ENCODE measurements at places on chromosomes 1 and 21.

DNA sequence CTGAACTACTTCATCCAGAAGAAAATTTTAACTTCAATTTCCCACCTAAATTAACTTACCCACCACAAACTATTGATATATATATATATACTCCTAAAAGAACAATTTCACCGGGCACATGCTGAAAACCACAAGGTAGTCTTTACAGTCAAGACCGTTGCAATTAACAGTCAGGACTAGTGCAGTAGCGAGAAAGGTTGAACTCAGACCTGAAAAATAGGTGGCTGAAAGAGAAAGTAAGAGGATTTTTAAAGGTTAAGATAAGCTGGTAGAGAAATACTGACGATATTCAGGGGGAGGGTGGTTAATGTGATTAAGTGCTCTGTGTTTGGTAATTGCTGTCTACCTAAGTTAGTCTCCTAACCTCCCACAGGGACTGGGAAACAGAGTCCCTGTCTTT lies 1153.5 kb upstream of the TMPRSS15 start:
- DNase-seq, result no peak

DNA sequence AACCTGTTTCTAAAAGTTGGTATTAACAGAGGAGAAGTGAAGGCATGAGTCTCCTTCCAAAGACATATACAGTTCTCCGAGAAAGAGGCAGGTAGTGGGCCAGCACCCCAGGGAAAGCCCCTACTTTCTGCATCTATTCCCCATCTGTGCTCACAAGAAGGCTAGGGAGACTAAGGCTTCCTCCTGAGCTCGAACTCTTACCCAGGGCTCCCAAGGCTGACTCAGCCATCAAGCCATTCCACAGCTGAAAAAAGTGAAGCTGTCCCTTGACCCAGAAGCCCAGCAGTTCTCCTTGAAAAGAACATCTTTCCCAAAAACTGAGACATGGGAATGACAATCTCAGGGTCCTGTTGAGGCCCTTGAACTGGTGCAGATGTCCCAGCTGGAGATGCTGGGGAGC lies 1.9 kb upstream of the PADI3 start:
- no peak for DNase-seq

DNA sequence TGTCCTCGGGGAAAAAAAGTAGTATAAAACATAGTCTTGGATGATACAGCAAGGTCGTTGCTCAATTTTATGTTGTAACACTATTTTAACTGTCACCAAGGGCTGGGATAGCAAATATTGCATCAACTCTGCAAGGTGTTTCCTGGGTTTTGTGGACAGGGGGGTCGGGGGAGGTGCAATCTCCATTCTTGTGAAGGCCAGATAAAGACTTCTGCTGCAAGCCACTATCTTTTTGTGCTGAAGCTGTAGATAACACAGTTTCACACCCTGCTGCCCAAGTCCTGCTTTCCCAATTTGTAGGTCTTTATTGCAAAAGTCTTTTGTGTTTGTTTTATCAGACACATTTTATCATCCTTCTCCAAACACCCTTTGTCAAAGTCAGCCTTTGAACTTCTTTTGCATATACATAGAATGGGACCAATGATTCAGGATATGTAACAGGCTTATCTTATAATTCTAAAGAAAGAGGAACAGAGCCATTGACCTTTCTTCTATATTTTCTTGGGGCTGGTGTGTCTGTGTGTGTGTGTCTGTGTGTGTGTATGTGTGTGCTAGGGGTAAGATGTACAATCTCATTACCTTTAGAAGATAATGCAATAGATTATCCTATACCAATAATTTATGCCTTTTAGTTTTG lies 140.6 kb downstream of the RUNX1 start:
- no peak for DNase-seq

- peak; percentile 49 for DNase-seq
Measured at GRCh38 chr1:74504125-74504932, 8.1 kb downstream of the LRRC53 start.

- no peak for DNase-seq
Measured at GRCh38 chr1:172742599-172743500, 83.9 kb downstream of the FASLG start.

DNA sequence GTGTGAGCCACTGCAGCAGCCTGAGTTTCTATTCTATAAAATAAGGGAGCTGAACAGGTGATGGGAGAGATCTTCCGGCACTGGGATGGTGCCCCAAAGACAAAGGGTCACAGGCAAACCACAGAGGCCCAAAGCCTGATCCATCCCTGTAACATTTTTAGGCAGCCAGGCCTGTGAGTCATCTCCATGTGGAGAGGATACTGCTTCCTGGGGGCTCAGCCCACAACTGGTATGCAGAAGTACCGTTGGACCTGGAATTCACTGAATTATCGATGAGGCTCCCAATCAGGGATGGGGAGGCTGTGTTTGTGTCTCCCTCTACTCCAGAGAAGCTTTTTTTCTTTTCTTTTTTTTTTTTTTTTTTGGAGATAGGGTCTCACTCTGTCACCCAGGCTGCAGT lies 48.8 kb upstream of the WASF2 start:
- no peak for DNase-seq

DNA sequence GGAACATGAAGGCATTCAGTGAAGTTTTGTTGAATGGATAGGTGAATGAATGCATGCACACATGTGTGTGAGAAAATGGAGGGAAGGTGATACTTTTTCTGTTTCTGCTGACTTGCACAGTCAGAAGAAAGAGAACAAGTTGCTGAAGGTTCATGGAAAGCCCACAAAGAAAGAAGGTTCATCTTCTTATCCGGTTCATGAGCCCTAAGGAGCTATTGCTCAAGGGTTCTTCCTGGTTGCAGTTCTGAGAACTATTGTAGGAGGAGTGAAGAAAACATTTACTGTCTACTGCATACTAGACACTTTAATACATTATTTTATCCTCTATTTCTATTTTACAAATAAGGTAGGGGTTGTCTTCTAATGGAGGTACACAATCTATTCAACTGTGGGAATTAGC lies 13.4 kb upstream of the NIBAN1 start:
- no peak for DNase-seq
